ENCODE measurements at places on chromosomes 1 and 21. TPM values are rescaled to one million over a fixed set of nuclear protein-coding genes. Genes with fewer than 3 reads are reported as not detected.

The PKLR gene
- total RNA-seq: 0.11 TPM

GRCh38 chr1:200866116-200866515 lies 6.7 kb upstream of the GPR25 start:
- no peaks in the 10 kb centered on the region for H3K27me3 ChIP-seq
- peaks cover 17% of the 10 kb centered on the region for H3K36me3 ChIP-seq
- H3K4me1 ChIP-seq: peaks cover 11% of the 10 kb centered on the region
- H3K27ac ChIP-seq: no peak overlapping the region

The INSRR gene
- total RNA-seq: 0.45 TPM

The GPR161 gene
- total RNA-seq: 34.6 TPM

DNA sequence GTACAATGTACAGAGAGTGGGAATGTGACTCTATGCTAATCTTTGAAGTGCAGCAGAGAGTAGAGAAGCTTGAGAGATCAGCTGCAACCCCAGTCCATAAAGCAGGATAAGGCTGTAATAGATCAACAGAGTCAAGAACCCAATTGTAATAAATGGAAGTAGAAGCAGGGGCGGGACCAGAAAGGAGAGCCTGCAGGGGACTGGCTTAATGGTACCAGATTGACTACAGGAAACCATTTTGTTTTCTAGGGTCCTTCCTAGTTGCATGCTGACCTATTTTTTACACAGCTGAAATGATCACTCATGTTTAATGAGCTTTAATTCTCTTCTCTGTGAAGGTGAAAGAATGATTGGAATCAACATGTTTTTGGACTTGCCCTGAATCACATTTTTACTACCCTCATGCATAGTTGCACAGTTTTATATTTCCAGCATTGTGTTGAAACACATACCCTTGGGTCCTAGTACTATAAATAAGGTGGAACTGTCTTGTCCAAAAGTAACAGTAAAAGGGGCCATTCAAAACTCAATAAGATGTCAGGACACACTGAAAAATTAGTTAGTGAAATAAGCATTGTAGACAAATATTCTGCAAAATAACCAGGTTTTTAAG lies 69.8 kb downstream of the GPR88 start:
- H3K27ac ChIP-seq: no peak overlapping the region
- no peak for DNase-seq
- H3K4me1 ChIP-seq: peaks cover 13% of the 10 kb centered on the region
- no peaks in the 10 kb centered on the region for H3K27me3 ChIP-seq

The TCHH gene
- not detected for total RNA-seq

DNA sequence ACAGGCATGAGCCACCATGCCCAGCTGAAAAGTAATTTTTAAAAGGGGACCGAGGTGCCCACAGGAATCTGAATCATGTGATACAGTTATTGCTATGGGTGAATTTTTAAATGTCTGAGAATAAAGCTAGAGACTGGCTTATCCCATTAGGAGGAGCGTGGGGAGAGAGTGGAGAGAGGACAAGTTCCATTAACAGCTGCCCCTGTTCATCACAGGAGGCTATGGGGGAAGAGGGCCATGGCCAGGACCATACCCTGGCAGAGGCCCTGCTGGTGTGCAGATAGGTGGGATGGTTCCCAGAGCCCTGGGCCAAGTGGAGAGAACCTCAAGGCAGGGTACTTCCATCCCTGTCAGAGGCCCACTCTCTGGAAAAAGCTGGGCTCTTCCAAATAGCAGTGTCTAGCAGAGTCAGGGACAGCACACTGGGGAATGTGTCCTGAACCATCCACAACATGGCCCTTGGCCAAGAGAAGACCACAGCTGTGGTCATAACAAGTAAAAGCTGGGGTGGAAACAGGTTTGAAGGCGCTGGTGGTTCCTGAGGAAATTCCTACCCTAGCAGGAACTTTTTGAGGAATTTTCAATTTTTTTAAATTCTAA lies 13.7 kb upstream of the ZNF691 start:
- peaks cover 7% of the 10 kb centered on the region for H3K36me3 ChIP-seq
- H3K27ac ChIP-seq: no peak overlapping the region
- DNase-seq: no peak

DNA sequence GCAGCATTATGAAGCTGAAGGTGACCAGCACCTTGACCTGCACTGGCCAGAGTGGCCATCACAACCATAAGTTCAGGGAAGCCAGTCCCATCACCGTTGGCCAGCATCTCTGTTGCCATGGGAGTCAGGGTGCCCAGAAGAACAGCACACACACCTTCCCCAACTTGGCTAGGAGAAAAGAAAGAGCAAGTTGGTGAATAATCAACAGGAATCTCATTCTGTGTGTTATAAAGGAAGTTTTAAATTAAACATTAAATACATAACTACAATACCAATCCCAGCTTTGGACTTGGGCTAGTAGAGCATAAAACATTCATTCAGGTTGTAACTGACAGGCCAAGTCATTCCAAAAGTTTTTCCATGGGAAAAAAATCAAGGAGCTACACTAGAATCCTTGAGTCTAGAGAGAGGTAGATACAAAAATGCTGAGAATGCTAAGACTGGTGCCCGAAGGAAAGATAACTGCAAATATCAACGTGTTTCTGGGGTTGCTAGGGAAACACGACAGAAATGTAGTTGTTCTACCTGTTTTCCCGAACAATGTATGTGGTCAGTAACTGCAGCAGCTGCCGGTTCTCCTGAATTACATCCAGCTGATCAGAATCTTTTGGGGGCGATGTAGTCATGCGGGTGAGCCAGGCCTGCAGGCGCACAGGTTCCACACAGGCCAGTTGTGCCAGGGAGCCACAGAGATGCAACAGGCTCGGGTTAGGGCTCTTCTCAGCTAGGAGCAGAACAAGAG lies 45.6 kb downstream of the UBR4 start:
- peaks cover 26% of the 10 kb centered on the region for H3K4me1 ChIP-seq
- peak overlapping the region; percentile 11 for H3K4me3 ChIP-seq
- peak overlapping the region; percentile 97 for H3K27ac ChIP-seq
- no peaks in the 10 kb centered on the region for H3K27me3 ChIP-seq
- DNase-seq: no peak

Measured in mesothelial cell of epicardium (in vitro differentiated cells).